ENCODE measurements at places on chromosomes 5 and 9. TPM values are rescaled to one million over a fixed set of nuclear protein-coding genes. Genes with fewer than 3 reads are reported as not detected.
A peak's percentile ranks its signal among the peaks of the same experiment; 100 is the strongest.

GRCh38 chr9:129146441-129146941 is 31.6 kb downstream of the IER5L start:
- H3K4me3 ChIP-seq: peak overlapping the region; percentile 77
- peaks cover 56% of the 10 kb centered on the region for H3K4me1 ChIP-seq
- H3K27ac ChIP-seq: peak overlapping the region; percentile 96
- no peaks in the 10 kb centered on the region for H3K27me3 ChIP-seq
- peaks cover 5% of the 10 kb centered on the region for H3K36me3 ChIP-seq

DNA sequence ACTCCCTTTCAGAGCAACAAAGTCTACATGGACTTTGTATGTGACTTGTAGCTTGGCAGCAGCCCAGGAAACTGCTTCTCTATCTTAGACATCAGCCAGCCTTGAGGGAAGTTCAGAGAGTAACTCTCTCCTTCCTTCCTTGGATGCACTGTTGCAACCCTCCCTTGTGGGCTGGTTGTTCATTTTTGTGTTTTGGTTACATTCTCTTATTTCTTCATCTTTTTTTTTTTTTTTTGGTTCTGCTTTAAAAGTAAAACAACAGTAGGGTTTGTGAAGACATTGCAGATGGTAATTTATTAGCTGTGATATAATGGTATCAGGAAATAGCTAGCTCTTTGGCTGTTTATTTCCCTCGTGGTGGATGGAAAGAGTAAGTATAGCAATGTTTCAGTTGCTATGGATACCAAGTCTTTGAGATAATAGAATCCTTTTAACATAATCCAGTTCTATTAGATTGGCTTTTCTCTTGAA is 97.9 kb upstream of the MAMDC2 start:
- H3K27ac ChIP-seq: no peak overlapping the region
- peaks cover 30% of the 10 kb centered on the region for H3K4me1 ChIP-seq
- H3K4me3 ChIP-seq: no peak overlapping the region
- no peaks in the 10 kb centered on the region for H3K27me3 ChIP-seq

Gene GABRB2
- total RNA-seq: 0.21 TPM

Gene SGCD
- total RNA-seq: 0.33 TPM

GRCh38 chr5:33725806-33726205 is 166.0 kb downstream of the ADAMTS12 start:
- no peaks in the 10 kb centered on the region for H3K27me3 ChIP-seq
- peaks cover 8% of the 10 kb centered on the region for H3K4me1 ChIP-seq
- H3K4me3 ChIP-seq: no peak overlapping the region

- H3K4me1 ChIP-seq: peaks cover 50% of the 10 kb centered on the region
- peak overlapping the region; percentile 96 for H3K27ac ChIP-seq
- peak overlapping the region; percentile 50 for H3K4me3 ChIP-seq
- H3K36me3 ChIP-seq: no peaks in the 10 kb centered on the region
- no peaks in the 10 kb centered on the region for H3K27me3 ChIP-seq
Measured at GRCh38 chr9:7982907-7983306, 183.3 kb upstream of the DMAC1 start.

DNA sequence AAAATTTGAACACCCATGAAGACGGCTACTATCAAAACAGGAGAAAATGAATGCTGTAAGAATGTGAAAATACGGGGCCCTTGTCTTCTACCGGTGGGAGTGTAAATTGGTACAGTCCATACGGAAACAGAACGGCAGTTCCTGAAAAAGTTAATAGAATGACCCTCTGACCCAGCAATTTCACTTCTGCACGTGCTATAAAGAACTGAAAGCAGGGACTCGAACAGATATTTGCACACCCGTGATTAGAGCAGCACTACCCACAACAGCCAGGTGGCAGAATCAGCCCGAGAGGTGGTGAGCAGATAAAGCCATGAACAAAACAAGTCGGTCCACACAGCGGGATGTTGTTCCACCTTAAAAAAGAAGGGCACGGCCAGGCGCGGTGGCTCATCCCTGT is 22.6 kb upstream of the SLC12A7 start:
- H3K27ac ChIP-seq: no peak overlapping the region
- no peak for DNase-seq
- H3K36me3 ChIP-seq: no peaks in the 10 kb centered on the region
- peaks cover 5% of the 10 kb centered on the region for H3K4me1 ChIP-seq
- H3K27me3 ChIP-seq: no peaks in the 10 kb centered on the region

Gene PTPA
- 136 TPM for total RNA-seq

GRCh38 chr5:131394128-131394527 is 130.3 kb downstream of the CDC42SE2 start:
- peaks cover 4% of the 10 kb centered on the region for H3K4me1 ChIP-seq
- no peaks in the 10 kb centered on the region for H3K27me3 ChIP-seq
- H3K27ac ChIP-seq: no peak overlapping the region
- no peak for DNase-seq
- H3K4me3 ChIP-seq: no peak overlapping the region

DNA sequence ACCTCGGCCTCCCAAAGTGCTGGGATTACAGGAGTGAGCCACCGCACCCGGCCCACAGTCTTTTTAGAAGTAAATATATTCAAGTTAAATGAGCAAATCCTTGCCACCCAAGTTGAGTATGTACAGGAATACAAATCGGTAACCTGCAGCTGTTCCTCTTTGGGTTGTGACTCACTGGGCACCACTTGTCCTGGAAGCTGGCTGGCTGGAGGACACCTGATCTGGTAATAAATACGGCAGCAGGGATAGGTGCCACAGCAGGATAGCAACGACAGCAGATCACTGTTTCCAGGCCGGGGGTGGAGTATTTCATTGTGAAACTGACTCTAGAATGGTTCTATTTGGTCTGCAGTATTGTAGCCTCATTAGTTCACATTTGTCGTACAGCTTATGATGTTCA is 35.7 kb upstream of the SLC36A2 start:
- no peaks in the 10 kb centered on the region for H3K36me3 ChIP-seq
- H3K27ac ChIP-seq: no peak overlapping the region
- H3K4me1 ChIP-seq: no peaks in the 10 kb centered on the region
- H3K27me3 ChIP-seq: peaks cover 12% of the 10 kb centered on the region
- no peak overlapping the region for H3K4me3 ChIP-seq

Gene GABRA1
- total RNA-seq: not detected

DNA sequence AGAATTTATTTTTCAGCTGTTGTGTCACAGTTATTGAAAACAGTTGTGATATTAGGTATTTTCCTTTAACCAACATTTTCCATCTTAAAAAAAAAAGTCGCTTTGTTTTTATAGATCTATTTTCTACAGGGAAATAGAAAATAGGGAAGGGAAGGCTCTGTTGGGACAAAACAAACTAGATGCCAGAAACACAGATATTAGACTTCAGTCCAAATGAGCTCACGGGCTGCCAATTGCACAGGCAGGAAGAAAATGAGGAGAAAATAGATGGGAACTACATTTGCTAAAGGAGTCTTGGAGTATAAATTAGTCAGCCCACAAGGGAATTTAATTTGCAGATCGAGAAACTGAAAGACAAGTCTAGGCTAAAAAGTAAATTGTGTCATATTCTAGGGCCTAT is 21.4 kb upstream of the ISOC1 start:
- no peaks in the 10 kb centered on the region for H3K4me1 ChIP-seq
- no peak overlapping the region for H3K27ac ChIP-seq
- H3K36me3 ChIP-seq: no peaks in the 10 kb centered on the region
- no peak overlapping the region for H3K4me3 ChIP-seq

- no peak overlapping the region for H3K27ac ChIP-seq
- peaks cover 8% of the 10 kb centered on the region for H3K36me3 ChIP-seq
- no peak for DNase-seq
- H3K27me3 ChIP-seq: no peaks in the 10 kb centered on the region
- no peak overlapping the region for H3K4me3 ChIP-seq
- no peaks in the 10 kb centered on the region for H3K4me1 ChIP-seq
Measured at GRCh38 chr5:157486861-157487260, 26.8 kb downstream of the NIPAL4 start.

Gene SPINK13
- not detected for total RNA-seq

DNA sequence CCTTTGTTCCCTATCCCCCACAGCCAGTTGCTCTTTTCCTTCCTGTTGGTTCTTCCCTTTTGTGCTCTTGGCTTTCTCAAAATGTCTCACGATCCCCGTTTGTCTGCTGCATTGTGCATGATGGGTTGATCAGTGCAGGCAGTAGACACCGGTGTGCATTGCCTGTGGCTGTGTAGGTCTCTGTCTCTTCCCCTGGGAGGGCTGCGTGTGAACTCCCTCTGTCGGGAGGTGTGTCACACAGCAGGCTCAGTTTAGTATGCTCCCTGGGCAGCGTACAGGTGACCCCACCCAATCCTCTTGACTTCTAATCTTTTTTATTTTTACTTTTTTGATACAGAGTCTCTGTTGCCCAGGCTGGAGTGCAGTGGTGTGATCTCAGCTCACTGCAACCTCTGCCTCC is 265.3 kb downstream of the FSTL4 start:
- H3K27ac ChIP-seq: no peak overlapping the region
- H3K4me3 ChIP-seq: no peak overlapping the region
- no peaks in the 10 kb centered on the region for H3K36me3 ChIP-seq
- peaks cover 9% of the 10 kb centered on the region for H3K4me1 ChIP-seq

- no peak overlapping the region for H3K4me3 ChIP-seq
- no peak overlapping the region for H3K27ac ChIP-seq
- DNase-seq: no peak
Measured at GRCh38 chr9:92714016-92714415, 44.1 kb upstream of the IPPK start.

Measured in neural crest cell (in vitro differentiated cells).